ENCODE measurements at places on chromosomes 5 and 9.

DNA sequence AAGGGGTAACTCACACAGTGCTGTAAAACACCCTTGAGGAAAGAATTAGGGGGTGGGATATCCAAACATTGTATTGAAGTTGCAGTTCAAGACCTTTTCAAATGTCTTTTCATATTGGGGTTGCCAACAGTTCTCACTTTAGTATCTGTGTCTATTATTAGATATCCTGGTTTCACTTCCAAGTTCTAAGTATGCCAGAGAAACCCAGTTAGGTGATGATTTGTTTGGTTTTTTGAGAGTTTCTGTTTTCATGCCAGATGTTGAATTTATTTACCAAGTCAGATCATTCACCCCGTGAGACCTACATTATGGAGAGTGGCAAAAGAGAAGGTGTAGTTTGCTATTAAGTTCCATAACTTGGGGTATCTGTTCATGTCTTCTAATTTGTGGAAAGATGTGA is 64.5 kb downstream of the C9orf152 start:
- no peak for DNase-seq

DNA sequence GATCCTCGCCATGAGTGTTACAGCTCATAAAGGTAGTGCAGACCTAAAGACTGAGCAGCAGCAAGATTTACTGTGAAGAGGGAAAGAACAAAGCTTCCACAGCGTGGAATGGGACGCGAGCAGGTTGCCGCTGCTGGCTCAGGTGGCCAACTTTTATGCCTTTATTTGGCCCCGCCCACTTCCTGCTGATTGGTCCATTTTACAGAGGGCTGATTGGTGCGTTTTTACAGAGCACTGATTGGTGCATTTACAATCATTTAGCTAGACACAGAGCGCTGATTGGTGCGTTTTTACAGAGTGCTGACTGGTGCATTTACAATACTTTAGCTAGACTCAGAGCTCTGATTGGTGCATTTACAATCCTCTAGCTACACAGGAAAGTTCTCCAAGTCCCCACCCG is 13.9 kb downstream of the PLK2 start:
- DNase-seq = no peak

- no peak for DNase-seq
Observed at GRCh38 chr5:53575101-53575500, 14.7 kb downstream of the NDUFS4 start.

GRCh38 chr9:131954299-131954698 is 125.4 kb downstream of the MED27 start:
- DNase-seq = no peak

GRCh38 chr5:104951829-104952228 is 1389.2 kb upstream of the NUDT12 start:
- DNase-seq = no peak

- no peak for DNase-seq
Observed at GRCh38 chr5:171649075-171649401, 136.6 kb upstream of the SMIM23 start.

DNA sequence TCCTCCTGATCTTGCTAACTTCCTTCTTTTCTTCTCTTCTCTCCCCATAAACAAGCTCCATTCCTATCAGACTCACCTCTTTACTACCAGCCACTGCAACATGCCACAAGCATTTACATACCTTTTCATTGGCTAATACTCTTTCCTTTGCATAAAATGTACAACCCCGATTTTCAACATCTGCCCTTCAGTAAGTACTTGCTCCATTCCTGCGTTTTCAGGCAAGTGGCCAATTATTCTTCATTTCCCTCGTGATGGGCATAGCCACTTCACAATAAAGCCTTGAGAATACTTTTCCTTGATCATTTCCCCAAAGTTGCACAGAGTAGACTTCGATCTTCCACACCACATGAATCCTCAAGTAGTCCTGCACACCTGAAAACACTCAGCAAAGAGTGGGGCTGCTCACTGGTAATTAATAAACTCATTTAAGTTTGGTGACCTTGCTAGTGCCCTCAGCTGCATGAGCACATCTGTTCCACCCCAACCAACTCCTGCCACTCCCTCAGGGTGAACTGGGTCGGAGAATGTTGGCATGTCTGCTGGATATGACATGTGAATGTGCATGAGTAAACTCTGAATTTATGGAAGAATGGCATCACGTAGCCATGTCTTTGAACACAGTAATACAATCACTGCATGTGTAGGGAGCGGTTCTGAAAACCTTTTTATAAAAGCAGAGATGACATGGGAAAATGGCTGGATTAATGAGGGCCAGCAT is 535.8 kb downstream of the SEMA5A start:
- no peak for DNase-seq

DNA sequence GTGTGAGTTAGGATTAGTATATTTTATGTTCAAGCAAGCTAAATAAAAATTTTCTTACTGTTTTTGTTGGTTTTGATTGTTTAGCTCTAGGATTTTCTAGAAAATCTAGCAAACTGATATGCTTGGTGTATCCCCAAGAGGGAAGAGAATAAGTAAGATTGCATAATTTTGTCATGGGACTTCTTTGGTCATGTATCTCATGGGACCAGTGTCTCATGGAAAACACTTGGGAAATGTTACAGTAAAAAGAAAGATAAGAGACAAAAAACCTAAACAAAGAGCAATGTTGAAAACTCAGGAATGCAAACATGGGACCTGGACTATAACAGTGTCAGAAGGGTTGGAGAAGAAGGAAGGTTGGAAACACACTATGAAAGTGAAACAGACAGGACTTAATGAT is 119.4 kb downstream of the TLR4 start:
- no peak for DNase-seq

- no peak for DNase-seq
Observed at GRCh38 chr5:40401284-40402006, 278.3 kb upstream of the PTGER4 start.

GRCh38 chr9:16732546-16732945 is 137.9 kb downstream of the BNC2 start:
- DNase-seq = no peak

DNA sequence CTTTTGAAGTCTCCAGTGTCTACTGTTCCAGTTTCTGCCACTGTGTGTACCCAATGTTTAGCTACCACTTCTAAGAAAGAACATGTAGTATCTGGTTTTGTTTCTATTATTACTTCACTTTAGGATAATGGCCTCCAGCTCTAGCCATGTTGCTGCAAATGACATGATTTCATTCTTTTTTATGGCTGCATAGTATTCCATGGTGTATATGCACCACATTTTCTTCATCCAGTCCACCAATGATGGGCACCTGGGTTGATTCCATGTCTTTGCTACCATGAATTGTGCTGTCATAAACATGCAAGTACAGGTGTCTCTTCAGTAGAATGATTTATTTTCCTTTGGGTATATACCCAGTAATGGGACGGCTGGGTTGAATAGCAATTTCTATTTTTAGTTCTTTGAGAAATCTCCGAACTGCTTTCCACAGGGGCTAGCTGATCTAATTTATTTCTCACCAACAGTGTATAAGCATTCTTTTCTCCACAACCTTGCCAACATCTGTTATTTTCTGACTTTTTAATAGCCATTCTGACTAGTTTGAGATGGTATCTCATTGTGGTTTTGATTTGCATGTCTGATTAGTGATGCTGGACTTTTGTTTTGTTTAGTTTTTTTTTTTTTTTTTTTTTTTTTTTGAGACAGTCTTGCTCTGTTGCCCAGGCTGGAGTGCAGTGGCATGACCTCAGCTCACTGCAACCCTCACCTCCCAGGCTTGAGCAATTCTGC is 68.9 kb downstream of the WDR41 start:
- no peak for DNase-seq

DNA sequence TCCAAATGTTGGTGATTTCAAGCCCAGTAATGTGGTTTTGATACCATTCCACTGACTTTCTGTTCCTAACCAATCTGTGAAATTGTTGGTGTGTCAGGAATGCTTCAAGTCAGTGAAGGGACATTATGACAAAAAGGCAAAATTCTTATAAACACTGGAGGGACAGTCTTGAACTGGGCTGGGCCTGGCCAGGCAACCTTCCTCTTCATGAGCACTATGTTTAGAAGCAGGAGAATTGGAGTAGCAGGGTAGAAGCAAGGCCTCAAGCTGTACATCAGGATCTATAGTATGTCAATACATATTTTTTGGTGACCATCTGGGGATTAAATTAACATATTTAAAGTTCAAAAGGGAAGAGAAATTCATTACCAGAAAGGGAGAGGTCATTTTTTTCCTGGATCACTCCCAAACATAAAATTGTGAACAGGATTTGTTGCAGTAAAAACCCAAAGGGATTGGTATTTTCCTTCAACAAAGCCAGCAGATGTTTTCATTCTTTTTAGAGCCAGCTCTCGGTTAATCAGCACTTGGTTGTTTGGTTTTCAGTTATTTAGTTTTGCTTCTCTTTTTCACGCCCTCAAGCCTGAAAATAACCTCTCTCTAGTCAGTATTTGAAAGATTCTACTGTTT is 77.9 kb upstream of the PIK3R1 start:
- no peak for DNase-seq

DNA sequence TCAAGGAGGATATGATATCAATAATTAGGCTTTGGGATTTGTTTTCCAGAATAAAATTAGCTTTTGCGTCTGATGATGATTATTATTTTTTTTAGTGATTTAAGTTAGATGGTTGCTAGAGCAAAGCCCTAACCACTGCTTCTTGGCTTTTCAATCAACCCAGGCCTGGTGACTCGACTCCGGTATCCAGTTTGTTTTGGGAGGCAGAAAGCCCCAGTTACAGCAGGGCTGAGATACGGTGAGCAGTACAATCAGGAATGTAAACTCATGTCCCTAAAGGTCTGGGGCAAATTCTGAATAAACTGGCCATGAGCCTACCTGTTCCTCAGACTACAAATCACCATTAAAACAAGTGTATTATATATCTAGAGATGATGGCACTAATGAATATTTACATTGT is 24.4 kb upstream of the CYFIP2 start:
- DNase-seq = no peak

DNA sequence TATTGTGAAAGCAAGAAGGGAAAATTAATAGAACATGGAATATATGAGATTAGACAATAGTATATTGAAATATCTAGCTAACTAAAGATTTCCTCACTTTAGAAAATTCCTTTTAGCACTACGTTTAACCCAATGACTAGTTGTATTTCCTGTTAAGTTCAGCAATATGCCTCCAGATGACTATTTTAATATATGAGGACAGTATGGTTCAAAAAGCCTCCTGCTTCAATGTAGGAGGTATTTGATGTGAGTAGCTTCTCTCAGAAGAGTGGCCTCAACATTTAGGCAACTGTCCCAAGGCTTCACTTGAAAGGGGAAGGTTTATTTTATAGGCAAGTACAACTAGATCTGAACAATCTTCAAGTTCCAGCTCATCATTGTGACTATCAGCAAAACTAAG is 2.0 kb upstream of the MEF2C start:
- DNase-seq = no peak

GRCh38 chr9:98368366-98369065 is 113.1 kb upstream of the TBC1D2 start:
- DNase-seq = no peak

DNA sequence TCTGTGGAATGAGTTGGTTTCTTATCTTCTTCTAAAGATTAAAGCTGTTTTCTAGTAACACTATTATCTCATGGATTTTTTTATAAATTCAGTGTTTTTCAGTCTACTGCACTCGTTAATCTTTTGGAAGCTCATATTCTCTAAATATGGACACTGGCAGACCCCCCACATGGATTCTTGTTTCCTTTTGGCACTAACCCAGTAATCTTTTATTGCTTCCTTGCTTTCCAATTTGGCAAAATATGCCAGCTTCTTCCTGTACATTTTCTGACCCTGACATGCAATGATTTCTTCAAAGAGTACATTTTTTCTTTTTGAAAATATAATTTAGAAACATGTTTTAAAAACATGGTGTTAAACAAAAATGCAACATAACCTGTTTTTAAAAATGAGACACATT is 474.2 kb upstream of the FTMT start:
- DNase-seq = no peak

GRCh38 chr5:169942181-169942580 is 38.1 kb downstream of the INSYN2B start:
- no peak for DNase-seq

DNA sequence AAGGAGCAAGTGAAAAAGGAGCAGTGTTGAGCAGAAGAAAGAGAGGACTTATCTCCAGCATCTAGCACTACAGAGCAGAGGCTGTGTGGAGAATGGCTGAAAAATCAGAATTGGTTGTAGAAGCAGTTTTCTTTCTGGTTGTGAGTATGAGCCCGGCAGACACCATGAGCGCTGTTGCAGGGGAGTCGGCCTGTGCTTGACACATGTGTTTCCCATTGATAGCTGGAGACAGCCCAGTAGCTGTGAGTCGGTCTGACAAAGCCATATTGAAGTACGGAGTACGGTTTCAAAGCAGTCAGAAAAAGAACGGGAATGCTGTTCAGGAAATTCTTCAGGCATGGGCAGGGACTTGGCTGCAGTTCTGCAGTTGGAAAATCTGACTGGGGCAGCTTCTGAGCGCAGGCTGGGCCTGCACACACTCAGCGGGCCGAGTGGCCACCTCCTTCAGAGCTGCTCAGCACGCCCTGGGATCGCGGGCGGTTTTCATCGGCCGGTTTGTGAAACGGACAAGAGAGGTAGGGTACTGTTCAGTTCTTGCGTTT is at the start of gene SGCD:
Gene SGCD, plus strand, starts transcription at position 447 of the 542 bp plus-strand sequence.
- DNase-seq = no peak

DNA sequence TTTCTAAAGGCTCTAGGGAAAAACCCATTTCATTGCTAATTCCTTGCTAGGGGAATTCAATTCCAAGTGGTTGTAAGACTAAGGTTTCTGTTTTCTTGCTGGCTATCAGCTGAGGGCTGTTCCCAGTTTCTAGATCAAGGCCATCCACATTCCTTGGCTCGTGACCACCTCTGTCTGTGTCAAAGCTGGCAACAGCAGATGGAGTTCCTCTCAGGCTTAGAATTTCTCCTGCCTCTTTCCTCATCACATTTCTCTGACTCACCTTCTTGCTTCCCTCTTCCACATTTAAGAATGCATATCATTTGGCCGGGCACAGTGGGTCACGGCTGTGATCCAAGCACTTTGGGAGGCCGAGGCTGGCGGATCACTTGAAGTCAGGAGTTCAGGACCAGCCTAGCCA is 19.0 kb downstream of the DAB2IP start:
- no peak for DNase-seq

DNA sequence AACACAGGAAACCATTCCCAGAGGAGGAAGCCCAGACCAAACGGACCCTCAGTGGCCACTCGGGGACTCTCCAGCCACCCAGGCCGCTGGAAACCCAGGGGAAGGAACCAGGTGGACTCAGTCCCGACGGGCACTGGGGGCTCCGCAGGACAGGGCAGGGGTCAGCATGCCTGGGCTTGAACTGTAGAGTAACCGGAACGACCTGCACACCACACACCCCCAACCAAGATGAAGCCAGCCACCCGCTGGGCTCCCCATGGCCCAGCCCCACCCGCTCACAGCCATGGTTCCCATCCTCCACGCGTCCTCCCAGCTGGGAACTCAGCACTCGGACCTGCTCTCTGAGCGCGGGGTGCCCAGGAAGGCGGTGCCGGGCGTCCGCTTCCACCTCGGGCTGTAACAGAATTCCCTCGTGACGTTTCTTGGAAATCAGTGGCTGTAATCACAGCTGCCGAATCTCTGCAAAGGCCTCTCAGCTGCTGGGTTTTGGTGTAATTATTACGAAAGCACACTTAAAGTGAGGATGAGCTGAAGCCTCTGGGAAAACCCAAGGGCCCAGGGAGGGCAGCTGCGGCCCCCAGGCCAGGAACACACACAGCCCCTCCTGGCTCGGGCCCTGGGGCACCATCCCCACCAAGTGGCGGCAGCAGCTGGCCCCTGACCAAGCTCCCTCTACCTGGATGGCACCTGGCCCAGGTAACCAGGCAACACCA is 13.8 kb downstream of the NACC2 start:
- no peak for DNase-seq

GRCh38 chr9:71003346-71003745 is 118.1 kb downstream of the TRPM3 start:
- DNase-seq = no peak

All from T-helper 17 cell (primary cell).